ENCODE measurements at places on chromosomes 2 and 18.

DNA sequence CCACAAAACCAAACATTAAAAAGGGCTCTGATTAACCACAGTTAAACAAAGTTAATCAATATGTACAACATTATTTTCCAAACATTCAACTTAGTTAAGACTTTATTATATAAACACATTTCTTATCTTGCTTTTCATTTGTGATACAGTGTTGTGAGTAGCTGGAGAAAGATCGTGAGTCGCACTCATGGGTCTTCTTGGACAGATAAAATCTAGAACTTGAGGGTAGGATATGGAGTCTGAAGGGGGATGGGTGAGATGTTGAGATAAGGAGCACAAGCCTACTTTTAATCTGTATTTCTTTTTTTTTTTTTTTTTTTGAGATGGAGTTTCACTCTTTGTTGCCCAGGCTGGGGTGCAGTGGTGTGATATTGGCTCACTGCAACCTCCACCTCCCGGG is 22.6 kb upstream of the TMEM214 start:
- DNase-seq, result no peak

DNA sequence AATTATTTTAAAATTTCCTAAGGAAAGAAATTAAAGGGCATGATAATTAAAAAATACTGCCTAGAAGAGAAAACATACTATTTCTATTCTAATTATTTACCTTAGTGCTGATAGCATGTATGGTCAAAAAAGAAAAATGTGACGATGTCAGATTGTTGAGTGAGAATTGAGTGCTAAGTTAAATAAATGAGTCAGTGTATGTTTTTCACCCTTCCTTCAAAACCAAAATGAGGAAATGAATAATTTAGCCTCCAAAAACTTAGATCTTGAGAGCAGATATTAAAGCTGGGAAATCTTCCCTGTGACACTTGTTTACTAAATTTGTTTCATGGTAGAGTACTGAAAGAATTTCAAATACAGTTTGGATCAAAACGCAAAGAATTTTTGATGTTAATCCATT is 58.6 kb upstream of the NYAP2 start:
- no peak for DNase-seq

GRCh38 chr2:231174211-231174651 is 24.2 kb upstream of the ARMC9 start:
- DNase-seq, result no peak

DNA sequence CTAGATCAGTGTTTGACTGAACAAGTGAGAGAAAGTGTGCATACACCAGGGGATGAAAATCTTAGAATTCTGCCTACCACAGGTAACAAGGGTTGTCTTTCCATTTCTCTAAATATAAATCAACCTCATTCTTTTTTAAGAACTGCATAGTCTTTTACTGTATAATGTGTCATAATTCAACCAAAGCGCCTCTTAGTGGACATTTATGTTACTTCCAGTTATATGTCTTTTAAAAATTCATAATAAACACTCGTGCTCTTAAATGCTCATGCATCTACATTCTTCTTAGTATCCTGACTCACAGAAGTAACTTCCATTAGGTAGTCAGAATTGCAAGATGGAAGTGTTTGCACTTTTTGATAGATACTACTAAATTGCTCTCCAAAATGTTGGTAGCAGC is 76.2 kb downstream of the CHRNA1 start:
- DNase-seq, result no peak

DNA sequence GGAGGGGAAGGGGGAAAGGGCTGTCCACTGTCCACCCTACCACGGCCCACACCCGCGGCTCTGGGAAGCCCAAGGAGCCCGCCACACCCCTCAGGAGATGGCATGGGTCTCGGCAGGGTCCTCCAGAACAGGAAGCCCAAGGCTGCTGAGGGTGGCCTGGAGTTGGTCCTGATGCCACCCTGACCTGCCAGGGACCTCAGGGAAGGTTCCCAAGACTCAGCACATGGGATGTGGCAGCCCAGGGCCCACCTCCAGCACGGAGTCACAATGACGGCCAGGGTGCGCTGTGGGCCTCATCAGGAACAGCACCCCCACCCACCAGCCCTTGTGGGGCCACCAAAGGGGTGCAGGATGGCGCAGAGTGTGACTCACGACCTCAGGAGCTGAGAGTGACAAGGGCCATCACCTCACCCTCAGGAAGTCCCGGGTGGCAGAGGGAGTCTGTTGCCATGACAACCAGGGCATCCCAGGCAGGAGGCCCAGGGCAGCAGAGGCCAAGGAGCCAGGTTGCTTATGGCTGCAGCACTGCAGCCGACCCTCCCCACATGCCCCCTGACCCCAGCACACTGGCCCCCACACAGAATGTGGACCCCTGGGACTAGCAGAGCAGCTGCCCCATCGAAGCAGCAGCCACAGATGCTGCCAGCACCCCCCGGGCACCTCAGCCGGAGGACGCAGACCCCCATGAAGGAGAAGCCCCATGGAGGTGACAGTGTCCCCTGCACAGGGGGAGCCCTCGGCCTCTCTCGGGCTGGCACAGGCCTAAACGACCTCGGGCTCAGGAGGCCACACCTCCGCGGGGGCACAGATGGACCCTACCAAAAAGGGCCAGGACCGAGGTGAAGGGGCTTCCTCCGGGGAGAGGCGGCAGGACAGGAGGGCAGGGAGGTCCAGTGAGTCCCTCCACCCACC is 34.3 kb downstream of the KIF1A start:
- no peak for DNase-seq

- no peak for DNase-seq
Measured at GRCh38 chr2:114543236-114543766, 100.9 kb downstream of the DPP10 start.

DNA sequence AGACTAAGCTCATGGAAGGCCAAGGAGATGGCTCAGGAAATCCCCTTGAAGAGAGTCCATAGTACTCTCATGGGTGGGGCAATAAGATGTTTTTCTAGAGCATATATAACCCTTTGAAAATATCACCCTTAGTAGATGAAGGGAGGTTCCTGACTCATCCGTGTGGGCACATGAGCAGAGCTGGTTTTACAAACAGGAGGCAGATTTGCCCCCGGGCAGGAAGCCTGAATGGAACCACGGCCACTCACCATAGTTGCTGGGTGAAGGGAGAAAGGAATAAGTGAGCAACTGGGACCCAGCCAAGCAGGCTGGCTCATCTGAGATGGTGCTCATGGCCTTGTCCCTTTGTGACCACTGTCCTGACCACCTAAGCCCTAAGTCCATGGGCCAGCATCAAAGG is 29.0 kb upstream of the MAPRE3 start:
- no peak for DNase-seq

DNA sequence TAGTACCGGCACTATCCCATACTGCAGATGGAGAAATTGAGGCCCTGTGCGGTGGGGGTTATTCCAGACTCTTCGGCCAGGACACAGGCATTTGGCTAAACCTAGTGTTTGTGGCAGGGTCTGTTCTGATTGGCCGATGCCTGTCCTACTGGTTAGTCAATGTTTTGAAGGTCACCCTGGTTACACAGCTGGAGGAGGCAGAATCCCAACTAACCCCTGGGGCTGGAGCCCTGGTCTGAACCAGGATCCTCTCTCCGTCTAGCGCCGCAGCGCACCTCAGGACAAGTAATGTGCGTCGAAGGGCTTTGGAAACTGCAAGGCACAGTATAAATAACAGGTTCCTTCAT is 19.4 kb downstream of the TEX44 start:
- DNase-seq, result no peak

- DNase-seq, result no peak
Measured at GRCh38 chr2:74843899-74844298, 10.0 kb downstream of the HK2 start.

GRCh38 chr2:12819103-12819475 is 102.4 kb downstream of the TRIB2 start:
- DNase-seq, result no peak

DNA sequence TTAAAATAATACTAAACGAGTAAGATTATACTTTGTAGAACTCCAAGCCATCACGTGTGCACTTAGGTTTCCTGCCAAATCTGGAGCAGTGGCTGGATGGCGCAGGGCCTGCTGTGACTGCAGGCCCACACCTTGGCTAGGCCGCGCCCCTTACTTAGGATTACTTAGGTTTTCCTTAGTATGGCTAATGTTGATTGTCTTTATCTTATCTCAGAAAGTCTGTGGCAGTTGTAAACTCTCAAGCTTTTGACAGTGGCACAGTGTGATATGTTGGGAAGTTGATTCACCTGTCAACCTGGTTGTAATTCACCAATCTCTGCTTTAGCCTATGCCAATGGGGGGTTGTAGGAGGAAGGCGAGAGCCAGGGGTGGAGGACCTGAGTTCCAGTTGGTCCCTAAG is 208.4 kb downstream of the ZNF407 start:
- no peak for DNase-seq

- no peak for DNase-seq
Measured at GRCh38 chr2:30899516-30900054, 92.3 kb upstream of the CAPN13 start.
